NCI-H345 (cell line): ENCODE measurements at places on chromosomes 5 and 9.

DNA sequence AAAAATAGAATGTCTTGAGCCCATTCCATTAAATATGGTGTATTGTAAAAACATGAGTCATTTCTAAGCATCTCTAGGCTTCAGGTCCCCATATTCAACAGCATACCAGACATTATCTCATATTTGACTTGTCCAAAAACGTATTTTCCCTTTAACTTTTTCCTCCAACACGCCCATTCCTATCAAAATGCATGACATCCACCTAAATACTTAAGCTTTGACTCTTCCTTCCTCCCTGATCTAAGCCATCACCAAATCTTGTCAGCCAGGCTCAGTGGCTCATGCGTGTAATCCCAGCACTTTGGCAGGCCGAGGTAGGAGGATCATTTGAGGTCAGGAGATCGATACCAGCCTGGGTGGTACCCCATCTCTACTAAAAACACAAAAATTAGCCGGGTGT, 23.9 kb downstream of the VCP start:
- DNase-seq = no peak

GRCh38 chr5:11482011-11482410, 422.2 kb downstream of the CTNND2 start:
- DNase-seq = no peak

- DNase-seq = no peak
These were observed 453 bp upstream of the DOK3 start for GRCh38 chr5:177509991-177510566.

- no peak for DNase-seq
These were observed 160.8 kb upstream of the PAPPA start for GRCh38 chr9:115992834-115993233.

GRCh38 chr5:97383996-97384395, 200.9 kb upstream of the RIOK2 start:
- DNase-seq = no peak

DNA sequence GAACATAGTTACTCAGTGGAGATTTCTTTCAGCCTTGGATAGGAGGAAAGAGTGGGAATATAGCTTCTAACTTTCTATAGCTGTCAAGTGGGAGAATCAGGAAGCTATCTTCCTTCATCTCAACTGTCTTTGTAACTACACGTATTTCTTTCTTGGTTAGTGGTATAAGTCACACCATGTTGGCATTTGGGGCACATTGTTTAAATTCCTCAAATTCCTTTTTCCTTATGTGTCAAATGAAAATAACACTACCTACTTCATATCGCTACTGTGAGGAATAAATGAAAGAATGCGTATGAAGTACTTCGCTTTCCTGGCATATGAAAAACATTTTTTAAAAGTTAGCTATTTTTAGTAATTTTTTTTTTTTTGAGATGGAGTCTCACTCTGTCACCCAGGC, 1082.5 kb upstream of the WWC1 start:
- DNase-seq = no peak

DNA sequence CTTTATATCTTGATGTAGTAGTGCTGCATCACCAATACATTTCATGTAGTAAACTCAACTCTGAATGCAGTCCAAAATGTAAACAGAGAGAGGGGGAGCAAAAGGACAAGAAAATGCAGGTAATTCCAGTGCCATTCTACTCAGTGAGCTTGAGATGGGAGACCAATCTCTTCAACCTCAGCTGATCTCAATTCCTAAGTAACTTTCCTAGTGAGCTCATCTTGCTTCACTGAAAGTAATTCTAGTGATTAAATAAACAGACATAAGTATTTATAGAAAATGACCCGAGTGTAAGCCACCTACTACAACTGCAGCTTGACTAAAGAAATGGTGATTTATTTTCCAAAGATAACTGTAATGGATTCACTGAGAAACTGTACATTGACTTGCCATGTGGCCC, 424.5 kb downstream of the DMRT2 start:
- no peak for DNase-seq

GRCh38 chr9:100730086-100730485, 152.2 kb downstream of the CAVIN4 start:
- DNase-seq = no peak

GRCh38 chr9:114638404-114638803, 19.2 kb downstream of the TEX53 start:
- DNase-seq = no peak

- no peak for DNase-seq
These were observed 205.1 kb downstream of the RAB3C start for GRCh38 chr5:58787987-58788386.

DNA sequence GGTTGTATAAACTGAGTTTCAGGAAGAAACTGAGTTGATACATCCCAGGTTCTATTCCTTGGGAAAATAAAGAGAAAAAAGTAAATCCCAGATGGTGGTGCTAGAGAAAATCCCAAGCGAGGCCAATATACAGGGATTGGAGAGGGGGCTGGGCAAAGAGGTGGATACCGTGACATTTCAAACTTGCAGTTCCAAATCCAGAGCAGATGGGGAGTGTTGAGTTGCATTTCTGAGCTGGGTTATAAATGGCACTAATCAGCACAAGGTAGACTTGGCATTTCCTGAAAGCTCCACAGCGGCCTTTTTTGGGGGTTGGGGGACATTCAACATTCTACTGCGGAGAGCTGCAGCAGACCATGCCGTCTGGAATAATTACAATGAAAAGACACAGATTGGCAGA, 224.4 kb downstream of the NXNL2 start:
- no peak for DNase-seq

GRCh38 chr9:133822430-133823065, 84.4 kb upstream of the SARDH start:
- no peak for DNase-seq

DNA sequence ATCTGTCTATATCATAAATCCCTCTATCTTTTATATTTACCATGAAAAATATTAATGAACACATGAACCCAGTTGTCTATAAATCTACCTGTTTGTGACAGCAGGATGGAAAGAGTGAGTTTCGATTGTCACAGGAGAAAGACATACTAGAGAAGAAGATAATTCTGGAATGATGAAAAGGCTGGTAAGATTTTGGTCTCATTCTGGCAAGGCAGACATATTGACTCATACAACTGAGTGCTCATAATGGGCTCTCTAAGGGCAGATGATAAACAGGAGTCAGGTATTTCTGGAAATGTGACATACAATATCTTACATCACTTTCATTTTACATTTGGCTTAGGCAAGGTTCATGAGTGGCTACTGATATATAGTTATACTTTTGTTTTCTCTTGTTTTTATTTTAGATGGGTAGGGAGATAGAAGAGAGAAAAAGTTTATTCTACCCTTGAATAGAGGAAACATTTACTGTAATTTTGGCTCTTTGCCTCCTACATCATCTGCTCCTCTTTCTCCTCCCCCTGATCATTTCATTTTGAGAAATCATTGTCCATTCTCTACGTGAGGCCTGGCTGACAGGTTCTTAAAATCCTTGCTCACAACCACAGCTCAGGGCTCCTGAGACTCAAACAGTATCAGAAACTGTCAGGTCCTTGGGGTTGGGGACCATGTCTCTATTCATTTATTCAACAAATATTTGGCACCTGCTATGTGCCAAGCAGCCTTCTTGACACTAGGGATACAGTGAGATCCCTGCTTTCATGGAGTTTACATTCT, 14.4 kb downstream of the ELOVL7 start:
- no peak for DNase-seq

- DNase-seq = no peak
These were observed 28.0 kb upstream of the FCN1 start for GRCh38 chr9:134945509-134946275.

DNA sequence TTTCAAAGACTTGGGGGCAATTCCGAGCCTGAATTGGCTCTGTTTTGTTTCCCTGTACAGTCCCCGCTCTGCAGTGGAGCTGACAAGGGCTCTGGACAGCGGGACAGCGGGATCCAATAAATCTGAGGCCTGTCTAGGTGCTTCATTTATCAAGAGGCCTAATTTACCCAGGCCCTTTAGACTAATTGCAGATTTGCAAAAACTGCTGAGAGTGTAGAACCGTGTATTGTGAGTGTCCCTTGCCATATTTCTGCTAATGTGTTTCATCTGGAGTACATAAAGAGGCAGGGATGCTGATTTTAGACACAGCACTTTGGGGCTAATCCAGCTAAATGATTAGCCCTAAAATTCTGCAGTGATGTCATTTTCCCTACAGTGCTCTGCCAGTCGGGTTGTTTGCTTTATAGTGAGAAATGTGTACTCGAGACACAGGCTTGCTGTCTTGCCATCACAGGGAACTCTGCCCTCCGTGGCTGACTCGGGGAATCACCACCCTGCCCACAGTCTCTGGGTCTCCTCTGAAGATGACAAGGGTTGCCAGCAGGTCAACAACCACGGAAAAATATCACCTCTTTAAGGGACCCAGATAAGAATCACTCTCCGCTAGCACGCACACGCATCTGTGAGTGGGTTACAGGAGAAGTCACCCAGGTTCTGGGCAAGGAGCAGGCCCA, 592.0 kb downstream of the BNC2 start:
- no peak for DNase-seq

DNA sequence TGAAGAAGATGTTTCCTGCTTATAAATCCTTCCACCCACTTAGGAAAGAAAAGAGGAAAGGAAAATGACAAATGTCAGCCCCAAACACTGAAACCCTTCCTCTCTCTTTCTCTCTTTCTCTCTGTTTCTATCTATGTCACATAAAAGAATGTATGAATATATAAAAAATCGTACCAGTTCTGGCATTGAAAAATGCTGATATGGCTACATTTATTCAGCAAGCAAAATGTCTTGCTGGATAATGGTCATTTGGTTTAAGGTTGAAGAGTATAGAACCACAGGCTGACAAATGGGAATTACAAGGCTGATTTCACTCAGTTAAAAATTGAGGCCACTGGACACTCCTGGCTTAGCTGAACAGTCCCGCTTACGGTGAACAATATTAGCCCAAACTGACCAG, 335.9 kb downstream of the PARP8 start:
- no peak for DNase-seq

DNA sequence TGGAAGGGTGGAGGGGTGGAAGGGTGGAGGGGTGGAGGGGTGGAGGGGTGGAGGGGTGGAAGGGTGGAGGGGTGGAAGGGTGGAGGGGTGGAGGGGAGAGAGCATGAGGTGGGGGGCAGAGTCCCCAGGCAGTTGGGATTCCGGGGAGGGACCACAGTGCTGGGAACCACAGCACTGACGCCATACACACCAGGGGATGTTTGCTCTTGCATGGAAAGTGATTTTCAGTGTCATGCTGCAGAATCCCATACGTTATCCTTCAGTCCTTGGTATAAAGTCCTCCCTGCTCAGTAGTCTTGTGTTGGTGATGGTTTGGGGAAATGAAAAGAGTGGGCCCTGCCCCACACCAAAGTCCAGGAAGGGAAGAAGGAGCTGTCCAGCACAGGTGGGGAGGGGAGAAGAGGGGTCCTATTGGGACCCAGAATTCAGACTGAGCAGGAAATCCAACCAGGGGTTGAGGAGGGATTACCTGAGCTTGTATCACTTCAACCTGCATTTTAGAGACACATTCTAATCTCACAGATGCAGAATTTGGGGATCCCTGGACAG, 5.5 kb upstream of the FIBCD1 start:
- DNase-seq = peak; percentile 35
